Calu3 (cell line): ENCODE measurements at places on chromosomes 6 and 20.

GRCh38 chr20:49435639-49436038 is 46.8 kb downstream of the KCNB1 start:
- DNase-seq: peak; percentile 43

DNA sequence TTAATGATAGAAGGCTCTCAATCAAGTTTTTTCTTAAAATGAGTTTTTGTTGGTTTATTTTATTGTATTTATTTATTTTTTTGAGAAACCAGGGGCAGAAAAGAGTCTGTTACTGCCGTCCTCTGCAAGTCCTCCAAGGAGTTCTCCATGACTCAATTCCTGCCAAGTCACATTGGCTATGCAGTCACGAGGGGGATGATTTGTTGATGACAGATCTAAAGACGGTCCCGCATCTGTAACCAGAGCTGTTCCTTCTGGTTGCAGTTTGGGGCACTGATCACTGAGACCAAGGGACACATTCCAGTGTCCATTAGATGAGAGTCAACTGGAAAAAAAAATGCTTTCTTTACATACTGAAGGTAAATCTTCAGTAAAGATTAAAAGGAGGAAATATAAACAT is 13.9 kb upstream of the TSHZ2 start:
- no peak for DNase-seq

DNA sequence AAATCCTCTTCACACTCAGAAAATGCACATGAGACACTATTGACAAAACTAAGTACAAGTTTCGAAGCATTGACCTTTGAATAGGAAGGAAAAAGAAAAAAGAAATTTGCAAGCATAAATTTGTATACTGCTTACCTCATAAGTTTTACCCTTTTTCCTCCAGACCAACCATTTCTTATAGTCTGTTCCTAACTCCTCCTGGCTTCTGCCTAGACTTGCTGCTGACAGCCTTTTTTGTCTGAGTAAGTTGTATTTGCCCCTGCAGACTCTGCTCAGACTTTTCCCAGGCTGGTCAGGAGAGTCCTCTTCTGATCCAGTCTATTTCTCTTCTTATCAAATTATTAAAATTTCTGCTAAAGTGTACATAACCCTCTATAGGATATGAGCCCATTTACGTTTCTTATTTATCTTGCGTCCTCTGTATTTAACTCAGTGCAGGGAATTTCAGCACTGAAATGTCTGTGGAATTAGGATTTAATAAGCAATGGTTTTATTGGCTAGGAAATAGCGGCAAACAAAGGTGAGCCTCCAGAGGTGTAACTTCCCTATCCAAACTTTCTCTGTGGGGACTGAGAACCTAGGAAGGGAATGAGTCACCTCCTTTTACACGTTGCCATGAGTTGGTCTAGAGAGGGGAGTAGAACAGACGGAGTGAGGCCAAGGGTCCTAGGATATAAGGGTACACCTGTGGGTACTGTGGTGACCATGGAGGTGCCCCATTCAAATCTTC is 207.1 kb upstream of the MARCKS start:
- no peak for DNase-seq

- DNase-seq: peak; percentile 57
These were observed 176.7 kb downstream of the HACE1 start for GRCh38 chr6:104682722-104683643.
